T-cell (primary cell): ENCODE measurements at places on chromosomes 12 and 14. TPM values are rescaled to one million over a fixed set of nuclear protein-coding genes. Genes with fewer than 3 reads are reported as not detected.

The SEC23A gene
- 56.5 TPM for total RNA-seq

The SPX gene
- total RNA-seq: not detected

The BCAT1 gene
- 1.9 TPM for total RNA-seq

The ACSS3 gene
- not detected for total RNA-seq

The FSCB gene
- total RNA-seq: not detected

The LMNTD1 gene
- total RNA-seq: not detected

The STYK1 gene
- total RNA-seq: 0.57 TPM

The WNT1 gene
- total RNA-seq: 0.70 TPM

The NFKBIA gene
- 129 TPM for total RNA-seq

The CLECL1 gene
- 2.9 TPM for total RNA-seq

The KCNJ8 gene
- total RNA-seq: not detected

The KRT4 gene
- total RNA-seq: not detected

The TMPRSS12 gene
- not detected for total RNA-seq

The RAB2B gene
- 23.6 TPM for total RNA-seq

The DDX23 gene
- 158 TPM for total RNA-seq

The A2M gene
- total RNA-seq: not detected

The SYNDIG1L gene
- not detected for total RNA-seq

The CCDC196 gene
- total RNA-seq: not detected

The PPP2R5E gene
- 37.3 TPM for total RNA-seq

The HNF1A gene
- total RNA-seq: not detected

The IKZF4 gene
- 14.4 TPM for total RNA-seq

The MGP gene
- total RNA-seq: 2.2 TPM

The RAPGEF3 gene
- total RNA-seq: 0.98 TPM
